Smooth muscle cell of the brain vasculature (primary cell): ENCODE measurements at places on chromosomes 4 and X.

- no peak for DNase-seq
Measured at GRCh38 chr4:41014158-41014557, 200.2 kb downstream of the APBB2 start.

DNA sequence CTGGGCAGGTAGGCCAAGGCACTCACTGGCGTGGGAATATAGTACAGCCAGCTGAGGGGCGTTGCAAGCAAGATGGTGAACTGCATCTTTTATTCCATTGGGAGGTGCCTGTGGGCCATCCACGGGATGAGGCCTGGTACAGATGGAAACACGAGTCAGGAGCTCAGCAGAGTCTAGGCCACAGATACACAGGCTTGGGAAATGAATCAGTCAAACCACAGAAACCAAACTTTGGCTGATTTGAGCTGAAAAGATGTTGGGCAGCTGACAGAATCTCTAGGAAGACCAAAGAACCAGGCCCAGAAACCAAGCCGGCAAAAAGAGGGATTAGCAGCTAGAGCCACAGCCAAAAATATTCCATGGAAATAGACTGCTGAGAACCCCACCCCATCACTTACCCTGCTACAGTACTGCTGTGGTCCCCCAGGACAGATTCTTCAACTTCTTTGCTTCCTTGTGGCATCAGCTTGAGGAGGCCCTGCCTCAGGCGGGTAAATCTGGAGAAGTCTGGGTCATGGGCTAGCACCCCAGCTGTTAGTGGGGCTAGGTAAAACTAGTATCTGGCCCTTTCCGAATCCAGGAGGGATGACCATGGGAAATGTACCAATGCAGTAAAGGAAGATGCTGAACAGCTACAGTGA lies 75.4 kb downstream of the TMEM131L start:
- DNase-seq: no peak

DNA sequence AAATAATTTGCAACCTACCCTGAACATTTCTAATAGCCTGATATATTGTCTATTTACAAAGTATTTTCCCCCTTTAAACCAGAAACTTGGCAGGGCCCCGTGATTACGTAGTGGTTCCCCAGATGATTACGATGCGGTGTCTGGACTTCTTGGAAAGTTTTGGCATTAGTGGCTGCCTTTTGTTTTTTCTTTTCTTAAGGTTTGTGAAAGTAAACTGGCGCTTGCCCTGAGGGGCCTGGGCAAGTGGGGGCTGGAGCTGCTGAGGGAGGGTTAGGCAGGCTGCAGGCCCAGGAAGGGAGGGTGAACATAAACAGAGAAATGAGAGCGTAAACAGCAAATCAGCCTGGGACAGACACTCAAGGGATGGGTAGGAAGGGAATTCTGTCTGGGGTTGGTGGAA lies 123.6 kb upstream of the MSX1 start:
- DNase-seq: no peak

DNA sequence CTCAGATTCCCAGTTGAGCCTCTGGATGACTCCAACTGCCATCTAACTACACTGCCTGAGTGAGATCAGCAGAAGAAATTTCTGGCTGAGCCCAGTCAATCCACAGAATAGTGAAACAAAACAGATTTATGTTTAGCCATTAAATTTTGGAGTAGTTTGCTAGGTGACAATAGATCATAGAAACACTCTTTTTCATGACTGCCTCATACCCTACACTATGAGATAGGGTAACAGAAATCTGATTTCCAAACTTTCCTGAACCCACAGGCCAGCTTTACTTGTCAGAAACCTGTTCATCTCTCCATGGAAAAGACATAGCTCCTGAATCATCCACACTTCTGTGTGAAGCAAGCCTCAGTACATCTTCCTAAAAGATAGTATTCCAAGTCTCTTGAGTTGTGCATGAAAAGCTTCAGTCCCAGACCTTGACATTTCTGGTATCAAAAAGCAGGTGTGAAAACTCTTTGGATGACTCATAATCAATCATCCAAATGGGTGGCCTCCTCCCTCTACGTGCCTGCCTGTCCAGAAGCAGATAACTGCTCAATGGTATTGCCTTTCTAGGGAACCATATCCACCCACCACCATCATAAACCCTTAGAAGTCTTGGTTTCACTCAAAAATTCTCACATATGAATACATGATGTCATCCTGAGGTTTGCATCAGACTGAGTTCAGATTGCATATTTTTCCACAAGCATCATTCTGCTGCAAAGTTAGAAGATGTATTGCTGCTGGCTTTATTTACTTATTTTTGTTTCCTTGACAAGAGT lies 47.5 kb upstream of the RAP2C start:
- DNase-seq: no peak
